NCI-H187 treated with DMSO at 0.1 percent for 48 hours (cell line): ENCODE measurements at places on chromosomes 3 and 15.

- DNase-seq, result peak; percentile 81
Observed at GRCh38 chr3:188468662-188469061, 314.7 kb downstream of the LPP start.

- no peak for DNase-seq
Observed at GRCh38 chr3:58464866-58465265, 27.0 kb upstream of the KCTD6 start.

GRCh38 chr3:13332740-13333139 lies 87.4 kb downstream of the NUP210 start:
- DNase-seq, result no peak

- DNase-seq, result no peak
Observed at GRCh38 chr3:9727041-9727595, 4.4 kb upstream of the BRPF1 start.

DNA sequence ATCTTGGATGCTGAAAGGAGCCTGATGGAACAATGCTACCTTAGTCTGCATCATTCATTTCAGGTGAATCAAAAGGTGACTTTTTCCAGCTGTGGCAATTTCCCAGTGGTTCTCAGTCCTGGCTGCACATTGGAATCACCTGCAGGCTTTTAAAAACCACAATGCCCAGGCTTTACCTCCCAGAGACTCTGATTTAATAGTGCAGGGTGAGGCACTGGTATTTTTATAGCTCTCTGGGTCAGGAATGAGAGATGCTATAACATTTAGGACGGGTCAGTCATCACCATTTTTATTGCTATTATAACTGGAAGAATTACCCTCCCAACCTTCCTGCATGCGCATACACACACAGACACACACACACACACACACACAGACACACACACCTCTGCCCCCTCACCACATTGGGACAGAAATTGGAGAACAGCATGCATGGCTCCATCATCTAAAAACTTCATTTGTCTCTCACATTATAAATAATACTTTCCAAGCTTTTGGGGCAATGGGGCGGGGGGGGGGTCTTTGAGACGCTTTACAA lies 41.1 kb downstream of the LARP6 start:
- DNase-seq, result no peak

- DNase-seq, result no peak
Observed at GRCh38 chr3:58567251-58567515, 10.0 kb downstream of the FAM107A start.
